ENCODE measurements at places on chromosomes 16 and 17. TPM values are rescaled to one million over a fixed set of nuclear protein-coding genes. Genes with fewer than 3 reads are reported as not detected.

TUBB3 gene
- polyA plus RNA-seq: not detected

TMEM238L gene
- polyA plus RNA-seq: not detected

ABCC11 gene
- polyA plus RNA-seq: not detected

SLC16A11 gene
- polyA plus RNA-seq: not detected

TBX21 gene
- 0.16 TPM for polyA plus RNA-seq

ATP6V0C gene
- polyA plus RNA-seq: 187 TPM

GGA3 gene
- 162 TPM for polyA plus RNA-seq

KRT40 gene
- not detected for polyA plus RNA-seq

ABCA10 gene
- not detected for polyA plus RNA-seq

GNAO1 gene
- polyA plus RNA-seq: not detected

MGRN1 gene
- polyA plus RNA-seq: 4.7 TPM

TTYH2 gene
- polyA plus RNA-seq: 72.6 TPM

KLHL11 gene
- 3.4 TPM for polyA plus RNA-seq

SCNN1B gene
- polyA plus RNA-seq: not detected

CSH1 gene
- polyA plus RNA-seq: not detected

PRSS36 gene
- polyA plus RNA-seq: 4.7 TPM

ZFPM1 gene
- 0.04 TPM for polyA plus RNA-seq

DNA sequence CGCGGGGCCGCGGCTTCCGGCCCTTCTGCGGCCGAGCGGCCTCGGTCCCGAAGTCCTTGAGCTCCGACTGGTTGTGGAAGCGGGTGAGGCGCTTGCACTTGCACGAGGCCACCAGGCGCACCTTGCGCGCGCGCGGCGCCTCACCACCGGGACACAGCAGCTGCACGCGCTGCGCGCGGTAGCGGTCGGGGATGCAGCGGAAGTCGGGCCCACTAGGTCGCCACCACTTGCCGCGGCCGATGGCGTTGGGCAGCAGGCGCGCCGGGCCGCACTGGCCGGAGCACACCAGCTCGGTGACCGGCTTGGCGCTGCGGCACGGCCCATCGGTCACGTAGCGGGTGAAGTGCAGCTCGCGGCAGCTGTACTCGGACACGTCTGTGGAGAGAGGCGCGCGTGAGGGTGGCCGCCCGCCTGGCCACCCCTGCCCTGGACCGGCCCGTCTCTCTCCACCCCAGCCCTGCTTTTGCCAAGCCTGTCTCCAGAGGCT lies 3.2 kb downstream of the SOST start:
- DNase-seq: no peak

- no peak for DNase-seq
These were observed 78.0 kb downstream of the YPEL2 start for GRCh38 chr17:59409336-59410048.

GRCh38 chr17:46135126-46135812 lies 58.0 kb downstream of the KANSL1 start:
- DNase-seq: no peak

DNA sequence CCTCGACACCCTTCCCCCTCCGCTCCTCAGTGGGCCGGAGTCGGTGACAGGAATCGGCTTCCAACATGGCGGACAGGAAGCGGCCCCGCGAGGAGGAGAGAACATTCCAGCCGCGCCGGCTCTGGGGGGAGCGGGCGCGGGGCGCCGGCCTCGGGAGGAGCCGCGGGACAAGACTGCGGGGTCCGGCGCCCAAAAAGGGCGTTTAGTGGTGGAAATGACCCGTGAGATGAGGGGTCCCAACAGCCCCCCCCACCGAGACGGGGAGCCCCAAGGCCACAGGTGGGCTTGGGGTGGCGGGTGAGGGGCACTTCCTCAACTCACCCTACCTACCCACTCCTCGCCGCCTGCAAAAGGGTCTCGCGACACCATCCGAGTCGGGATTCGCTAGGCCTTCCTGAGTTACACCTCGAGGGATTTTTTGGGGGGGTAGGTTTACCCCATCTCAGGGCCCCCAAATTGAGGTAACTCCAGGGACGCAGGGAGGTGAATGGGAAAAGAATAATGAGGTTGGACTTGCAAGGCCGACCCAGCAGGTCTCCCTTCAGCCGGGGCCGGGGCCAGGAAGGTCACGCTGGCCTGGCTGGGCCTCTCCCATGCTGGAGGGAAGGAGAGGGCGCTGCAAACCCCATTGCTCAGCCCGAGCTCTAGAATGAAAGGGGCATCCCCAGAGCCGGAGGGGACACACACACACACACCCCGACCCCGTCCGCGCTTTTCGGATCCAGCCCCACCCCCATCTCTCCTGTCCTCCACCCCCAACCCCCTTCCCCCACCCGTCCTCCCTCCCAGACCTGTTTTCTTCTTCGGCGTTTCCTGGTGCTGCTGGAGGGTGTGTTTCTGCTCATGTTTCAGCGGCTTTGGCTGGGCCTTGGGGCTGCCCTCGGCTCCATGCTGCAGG lies 707 bp downstream of the NUFIP2 start:
- DNase-seq: peak; percentile 62

GRCh38 chr17:28738680-28739384 lies 5.0 kb upstream of the TRAF4 start:
- no peak for DNase-seq

DNA sequence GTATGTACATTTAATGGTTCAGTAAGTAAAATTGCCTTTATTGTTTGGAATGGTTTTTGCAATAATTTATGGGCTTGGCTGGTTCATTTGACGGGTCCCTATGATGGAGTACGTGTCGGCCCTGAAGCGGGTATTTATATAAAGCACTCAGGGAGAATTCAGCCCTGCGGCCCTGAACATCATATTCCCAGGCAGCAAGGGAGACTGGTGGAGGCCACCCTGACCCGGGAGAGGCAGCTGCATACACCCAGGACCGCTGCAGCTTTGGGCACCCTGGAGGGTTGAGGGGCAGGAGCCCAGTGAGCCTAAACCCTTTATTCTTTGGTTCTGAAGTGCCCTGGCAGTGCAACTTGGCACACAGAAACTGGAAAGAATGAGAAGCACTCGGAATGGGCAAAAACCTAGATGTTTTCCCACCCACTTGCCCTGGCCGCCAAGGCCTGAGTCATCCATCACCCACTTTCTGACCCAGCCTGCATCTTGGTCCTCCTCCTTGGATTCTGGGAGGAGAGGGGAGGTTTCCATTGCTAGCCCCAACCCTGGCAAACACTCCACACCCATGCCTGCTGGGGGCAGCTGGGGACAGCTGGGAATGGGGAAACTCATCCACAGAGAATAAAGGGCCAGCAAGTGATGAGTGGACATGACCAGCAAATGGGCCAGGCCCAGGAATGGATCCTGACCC lies 162.2 kb upstream of the TNRC6C start:
- no peak for DNase-seq

- DNase-seq: peak; percentile 38
These were observed 774 bp upstream of the MAF start for GRCh38 chr16:79601092-79601930.

DNA sequence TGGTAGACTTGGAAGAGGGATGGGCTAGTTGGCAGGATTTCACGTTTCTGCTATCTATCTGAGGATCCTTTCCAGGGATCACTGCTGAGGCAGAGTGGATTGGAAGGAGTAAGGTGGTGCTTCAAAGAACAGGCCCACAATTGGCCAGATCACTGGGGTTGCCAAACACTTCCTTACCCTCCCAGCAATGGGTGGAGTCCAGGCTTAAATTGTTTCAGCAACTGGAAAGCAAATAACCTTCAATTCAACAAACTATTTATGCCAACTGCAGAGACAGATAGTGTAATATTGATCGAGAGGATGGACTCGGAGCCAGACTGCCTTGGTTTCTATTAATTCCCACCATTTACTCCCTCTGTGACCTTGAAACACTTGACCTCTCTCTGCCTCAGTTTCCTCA lies 2.1 kb downstream of the ARRB2 start:
- DNase-seq: peak; percentile 51

DNA sequence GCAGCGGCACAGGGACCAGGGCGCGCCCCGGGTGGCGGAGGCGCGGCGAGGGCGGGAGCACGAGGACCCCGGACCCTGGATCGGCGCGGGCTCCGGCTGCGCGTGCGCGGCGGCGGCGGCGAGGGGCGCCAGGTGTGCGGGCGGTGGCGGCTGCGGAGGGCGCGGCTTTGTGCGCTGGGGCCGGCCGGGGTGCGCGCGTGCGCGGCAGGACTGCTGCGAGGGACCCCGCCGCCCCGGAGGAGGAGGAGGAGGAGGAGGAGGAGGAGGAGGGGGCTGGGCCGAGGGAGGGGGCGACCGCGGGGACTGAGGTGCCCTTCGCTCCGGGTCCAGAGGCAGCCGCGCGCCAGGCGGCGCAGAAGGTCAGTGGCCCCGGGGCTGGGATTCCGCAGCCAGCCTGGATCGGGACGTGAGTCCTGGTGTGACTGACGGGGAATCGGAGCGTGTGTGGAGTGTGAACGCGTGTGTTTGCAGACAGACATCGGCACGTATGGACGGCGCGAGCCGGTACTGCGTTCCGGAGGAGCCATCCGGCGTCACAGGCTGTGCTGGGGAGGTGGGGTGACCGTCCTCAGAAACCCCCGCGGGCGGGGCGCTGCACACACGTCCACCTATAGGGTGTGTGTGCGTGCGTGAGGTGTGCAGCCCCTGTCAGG lies 19.5 kb upstream of the RAP1GAP2 start:
- DNase-seq: no peak

- no peak for DNase-seq
These were observed 300 bp downstream of the CTRB1 start for GRCh38 chr16:75219088-75219487.

DNA sequence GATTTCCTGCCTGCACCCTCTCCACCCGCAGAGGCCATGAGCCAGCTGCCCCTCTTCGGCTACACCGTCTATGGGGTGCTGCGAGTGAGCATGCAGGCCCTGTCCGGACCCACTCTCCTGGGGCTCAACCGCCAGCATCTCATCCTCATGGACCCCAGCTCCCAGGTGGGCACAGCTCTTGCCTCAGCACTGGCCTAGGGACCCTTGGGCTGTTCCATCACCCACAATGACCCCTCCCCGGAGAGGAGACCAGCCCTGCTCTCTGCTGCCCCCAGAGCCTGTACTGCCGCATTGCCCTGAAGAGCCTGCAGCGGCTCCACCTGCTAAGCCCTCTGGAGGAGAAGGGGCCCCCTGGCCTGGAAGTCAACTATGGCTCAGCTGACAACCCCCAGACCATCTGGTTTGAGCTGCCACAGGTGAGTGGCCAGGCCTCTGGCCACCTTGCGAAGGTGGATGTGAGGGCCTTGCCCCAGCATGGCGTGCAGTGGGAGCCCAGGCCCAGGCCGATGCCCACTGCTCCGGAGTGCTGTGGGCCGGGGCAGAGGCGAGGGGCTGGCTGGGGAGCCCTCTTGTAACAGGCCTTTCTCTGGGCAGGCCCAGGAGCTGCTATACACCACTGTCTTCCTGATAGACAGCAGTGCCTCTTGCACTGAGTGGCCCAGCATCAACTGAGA lies 7.3 kb upstream of the SMIM5 start:
- no peak for DNase-seq

- DNase-seq: no peak
These were observed 155.9 kb upstream of the HSBP1 start for GRCh38 chr16:83651871-83652270.

- DNase-seq: no peak
These were observed 26.8 kb upstream of the FOXK2 start for GRCh38 chr17:82492643-82493225.

GRCh38 chr17:49266233-49266632 lies 35.6 kb upstream of the PHOSPHO1 start:
- no peak for DNase-seq

GRCh38 chr17:75260641-75261335 lies 618 bp downstream of the GGA3 start:
- DNase-seq: peak; percentile 87

DNA sequence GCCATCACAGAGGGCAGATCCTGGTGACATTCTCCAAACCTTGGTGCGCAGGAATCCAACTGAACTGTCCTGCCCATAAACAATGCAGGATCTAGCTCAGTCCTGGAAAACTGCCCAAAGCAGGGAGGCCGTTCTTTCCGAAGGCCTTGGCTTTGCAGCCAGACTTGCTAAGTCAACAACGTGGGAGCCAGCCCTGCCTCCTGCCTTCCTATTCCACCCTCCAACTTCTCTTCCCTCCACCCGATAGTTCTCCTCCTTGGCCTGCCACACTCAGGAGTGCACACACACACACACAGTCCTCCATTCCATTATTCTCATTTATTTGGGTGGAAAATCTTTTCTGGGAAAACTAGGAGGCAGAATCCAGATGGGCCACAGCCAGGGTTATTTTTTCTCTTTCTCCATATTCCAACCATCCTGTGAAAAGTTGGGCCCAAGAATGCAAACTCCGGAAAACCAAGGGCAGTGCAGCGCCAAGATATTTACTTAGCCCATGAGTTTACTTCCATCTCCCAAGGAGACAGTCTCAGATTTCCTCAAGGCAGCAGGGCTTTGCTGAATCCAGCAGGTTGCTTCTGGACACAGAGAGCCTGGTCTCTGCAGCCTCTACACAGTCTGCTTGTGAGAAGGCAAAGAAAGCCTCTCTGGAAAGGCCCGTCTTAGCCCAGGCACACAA lies 15.8 kb downstream of the COPRS start:
- no peak for DNase-seq

DNA sequence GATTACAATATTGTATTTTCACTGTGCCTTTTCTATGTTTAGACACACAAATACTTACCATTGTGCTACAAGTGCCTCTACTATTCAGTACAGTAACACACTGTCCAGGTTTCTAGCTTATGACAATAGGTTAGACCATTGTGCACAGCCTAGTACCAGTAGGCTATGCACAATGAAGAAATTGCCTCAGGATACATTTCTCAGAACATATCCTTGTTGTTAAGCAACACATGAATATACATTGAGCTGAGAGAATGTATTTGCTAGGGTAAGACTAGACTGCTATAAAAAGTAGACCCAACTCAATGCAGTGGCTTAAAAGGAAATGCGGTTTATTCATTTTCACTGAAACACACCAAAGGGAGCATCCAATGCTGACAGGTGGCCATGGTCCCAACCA lies 285.1 kb downstream of the HS3ST3A1 start:
- DNase-seq: no peak

DNA sequence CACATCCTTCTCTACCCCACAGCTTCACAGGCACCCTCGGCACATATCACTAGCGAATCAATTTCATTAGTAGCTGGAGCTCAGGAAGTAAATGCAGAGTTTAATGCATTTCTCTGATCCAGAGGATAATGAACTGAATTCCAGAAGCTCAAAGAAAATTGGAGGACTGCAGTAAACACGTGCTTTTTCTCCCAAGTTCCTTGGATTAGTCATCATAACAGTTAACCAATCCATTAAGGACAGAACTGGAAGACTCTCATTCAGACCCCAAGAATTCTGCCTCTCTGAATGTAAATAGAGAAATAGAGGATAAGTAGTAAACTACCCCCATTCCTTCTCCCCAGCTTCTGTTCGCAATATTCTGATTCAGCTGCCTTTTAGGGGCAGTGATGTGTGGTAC lies 40.7 kb downstream of the DUSP14 start:
- DNase-seq: no peak

- DNase-seq: no peak
These were observed 350.1 kb upstream of the EEF2KMT start for GRCh38 chr16:5447734-5448133.

- DNase-seq: no peak
These were observed 56.9 kb downstream of the WWP2 start for GRCh38 chr16:69818891-69819545.

DNA sequence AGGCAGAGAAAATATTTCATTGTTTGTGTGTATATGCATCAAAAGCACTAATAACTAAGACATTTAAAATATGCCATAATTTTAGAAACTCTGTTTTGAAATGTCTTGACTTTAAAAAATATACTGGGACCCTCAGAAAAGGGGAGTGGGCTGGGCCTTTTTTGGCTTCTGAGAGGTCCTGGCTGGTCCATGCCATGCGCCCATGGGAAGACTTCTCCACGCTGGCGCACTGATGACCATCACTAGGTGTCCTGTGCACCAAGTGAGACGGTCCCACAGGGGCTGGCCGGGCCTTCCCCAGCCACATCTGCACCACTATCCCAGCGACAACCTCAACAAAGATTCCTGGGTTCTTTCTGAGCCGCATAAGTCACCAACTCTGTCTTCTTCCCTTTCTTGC lies 27.0 kb upstream of the WFIKKN2 start:
- no peak for DNase-seq

Data from CD14-positive monocyte (primary cell).